ENCODE measurements at places on chromosomes 2 and 18. TPM values are rescaled to one million over a fixed set of nuclear protein-coding genes. Genes with fewer than 3 reads are reported as not detected.

Gene CPLX4
- not detected for total RNA-seq

Gene IL37
- total RNA-seq, result not detected

Gene ZNF804A
- total RNA-seq, result 12.9 TPM

Gene KIAA2012
- not detected for total RNA-seq

Gene UNC80
- not detected for total RNA-seq

Gene YES1
- total RNA-seq, result 43.1 TPM

Gene ERFE
- 3.4 TPM for total RNA-seq

Gene TUBA3E
- total RNA-seq, result not detected

Gene SMAD2
- total RNA-seq, result 58.7 TPM

Gene ACMSD
- not detected for total RNA-seq

Gene IL36G
- total RNA-seq, result not detected

Gene ALPI
- not detected for total RNA-seq

Gene ACTR1B
- 44.6 TPM for total RNA-seq

Gene SPC25
- total RNA-seq, result not detected

Gene ACADL
- 0.63 TPM for total RNA-seq

Gene ABCG5
- not detected for total RNA-seq

Gene KCNIP3
- total RNA-seq, result 2.9 TPM

Gene TEX44
- not detected for total RNA-seq

Gene ARID5A
- 7.8 TPM for total RNA-seq

Gene PROKR1
- not detected for total RNA-seq

Gene RAB27B
- 1.7 TPM for total RNA-seq

Gene EN1
- 0.63 TPM for total RNA-seq

Gene FOXD4L1
- 0.16 TPM for total RNA-seq

Gene GPBAR1
- total RNA-seq, result not detected

Gene FAM124B
- 1.2 TPM for total RNA-seq

Gene HOXD10
- not detected for total RNA-seq

Gene LIMS3
- total RNA-seq, result 6.1 TPM

Gene COLEC11
- total RNA-seq, result 0.09 TPM

Gene ATP8B1
- total RNA-seq, result 11.2 TPM

Gene LCT
- not detected for total RNA-seq

Gene OXER1
- total RNA-seq, result not detected

Gene SLC5A6
- 12.9 TPM for total RNA-seq

Gene CCDC68
- total RNA-seq, result 7.4 TPM

Gene SCN1A
- total RNA-seq, result 0.09 TPM

Gene TMEM198
- 1.1 TPM for total RNA-seq

Gene ERMN
- 0.18 TPM for total RNA-seq

Gene ALK
- 0.27 TPM for total RNA-seq

Gene FBXO15
- total RNA-seq, result 0.49 TPM

Gene GDF7
- not detected for total RNA-seq

Gene PNKD
- 27.2 TPM for total RNA-seq

Gene ABHD1
- total RNA-seq, result 0.09 TPM

Gene AMER3
- not detected for total RNA-seq

Gene LYPD1
- 0.74 TPM for total RNA-seq
